Urothelium cell line (cell line): ENCODE measurements at places on chromosomes 1 and 21.

- DNase-seq: no peak
These were observed 22.1 kb downstream of the ZBTB17 start for GRCh38 chr1:15953791-15954241.

GRCh38 chr1:12026586-12026985 lies 7.3 kb downstream of the MIIP start:
- no peak for DNase-seq

GRCh38 chr1:39398278-39399021 lies 93.0 kb upstream of the BMP8A start:
- DNase-seq: peak; percentile 87

DNA sequence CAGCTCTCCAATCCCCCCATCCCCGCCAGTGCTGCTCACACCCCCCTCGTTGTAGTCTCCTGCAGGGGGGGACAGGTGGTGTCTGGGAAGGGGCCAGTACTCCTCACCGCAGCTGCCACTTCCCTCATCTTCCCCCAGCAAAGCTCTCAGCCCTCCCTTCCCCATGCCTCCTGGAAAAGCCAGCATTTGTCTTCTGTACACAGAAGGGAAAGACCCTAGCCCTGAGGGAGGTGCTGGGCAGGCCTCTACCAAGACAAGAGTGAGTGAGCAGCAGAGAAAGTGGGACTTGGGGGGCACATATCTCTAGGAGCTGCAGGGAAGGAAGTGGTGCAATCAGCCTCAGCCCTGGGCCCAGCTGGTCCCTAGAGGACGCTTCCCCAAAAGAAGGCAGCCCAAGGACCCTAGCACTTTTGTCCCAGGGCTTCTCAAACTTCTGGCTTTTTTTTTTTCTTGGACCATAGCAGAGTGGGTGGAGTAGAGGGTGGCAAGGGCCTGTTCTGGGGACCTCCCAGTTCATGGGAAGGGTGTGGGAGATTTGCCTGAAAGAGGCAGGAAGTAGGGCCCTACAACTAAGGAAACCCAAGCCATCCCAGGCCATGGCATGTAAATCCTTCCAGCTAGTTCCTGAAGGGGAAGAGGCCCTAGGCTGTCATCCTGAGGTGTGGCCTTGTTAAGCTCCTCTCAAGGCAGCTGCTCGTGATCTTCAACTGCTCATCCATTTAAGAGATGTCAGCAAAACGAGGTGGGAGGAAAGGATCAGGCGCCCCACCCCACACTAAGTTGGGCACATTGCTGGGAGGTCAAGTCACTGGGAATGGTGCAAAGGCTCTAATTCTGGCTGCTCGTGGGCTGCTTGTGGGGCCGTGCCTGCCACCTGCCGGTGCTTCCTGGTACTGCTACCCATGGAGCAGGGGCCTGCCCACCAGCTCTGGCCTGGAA lies 12.6 kb downstream of the ZC3H12A start:
- DNase-seq: peak; percentile 83

GRCh38 chr1:215860833-215861232 lies 293.7 kb downstream of the KCTD3 start:
- DNase-seq: no peak

DNA sequence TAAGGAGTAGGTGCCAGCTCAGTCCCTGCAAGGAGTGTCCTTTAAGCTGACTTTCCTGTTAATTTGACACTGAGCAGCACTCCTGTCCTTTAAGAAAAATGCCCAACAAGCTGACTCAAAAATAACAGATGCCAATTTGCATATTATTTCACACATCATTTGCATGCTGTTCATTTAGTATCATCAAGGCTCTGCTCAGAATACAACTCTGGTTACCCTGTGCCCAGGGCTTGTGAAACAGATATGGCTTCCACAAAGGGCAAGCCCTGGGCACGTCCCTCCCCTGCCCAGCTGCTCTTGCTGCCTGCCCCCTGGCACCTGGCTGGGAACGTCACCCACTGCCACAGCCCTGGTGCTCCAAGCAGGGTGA lies 10.3 kb downstream of the KCNN3 start:
- DNase-seq: no peak

DNA sequence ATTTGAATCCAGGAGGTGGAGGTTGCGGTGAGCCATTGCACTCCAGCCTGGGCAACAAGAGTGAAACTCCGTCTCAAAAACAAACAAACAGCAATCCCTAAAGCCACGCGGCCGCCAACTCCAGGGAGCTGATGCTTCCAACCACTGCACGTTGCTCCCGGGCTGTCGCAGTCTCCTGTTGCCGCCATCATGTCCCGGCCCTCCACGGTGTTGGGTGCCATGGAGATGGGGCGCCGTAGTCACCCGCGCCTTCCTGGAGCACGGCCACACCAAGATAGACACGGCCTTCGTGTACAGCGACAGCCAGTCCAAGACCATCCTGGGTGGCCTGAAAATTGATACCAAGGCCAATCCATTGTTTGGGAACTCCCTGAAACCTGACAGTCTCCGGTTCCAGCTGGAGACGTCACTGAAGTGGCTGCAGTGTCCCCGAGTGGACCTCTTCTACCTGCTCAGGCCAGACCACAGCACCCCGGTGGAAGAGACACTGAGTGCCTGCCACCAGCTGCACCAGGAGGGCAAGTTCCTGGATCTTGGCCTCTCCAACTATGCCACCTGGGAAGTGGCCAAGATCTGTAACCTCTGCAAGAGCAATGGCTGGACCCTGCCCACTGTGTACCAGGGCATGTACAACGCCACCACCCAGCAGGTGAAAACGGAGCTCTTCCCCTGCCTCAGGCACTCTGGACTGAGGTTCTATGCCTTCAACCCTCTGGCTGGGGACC lies 32.6 kb downstream of the SLC16A1 start:
- DNase-seq: no peak

GRCh38 chr1:44696789-44697345 lies 22.4 kb downstream of the ARMH1 start:
- no peak for DNase-seq

- peak; percentile 36 for DNase-seq
These were observed 7.5 kb upstream of the CYP4A11 start for GRCh38 chr1:46948629-46949416.

- DNase-seq: no peak
These were observed 465.7 kb downstream of the USP25 start for GRCh38 chr21:16195538-16195910.

DNA sequence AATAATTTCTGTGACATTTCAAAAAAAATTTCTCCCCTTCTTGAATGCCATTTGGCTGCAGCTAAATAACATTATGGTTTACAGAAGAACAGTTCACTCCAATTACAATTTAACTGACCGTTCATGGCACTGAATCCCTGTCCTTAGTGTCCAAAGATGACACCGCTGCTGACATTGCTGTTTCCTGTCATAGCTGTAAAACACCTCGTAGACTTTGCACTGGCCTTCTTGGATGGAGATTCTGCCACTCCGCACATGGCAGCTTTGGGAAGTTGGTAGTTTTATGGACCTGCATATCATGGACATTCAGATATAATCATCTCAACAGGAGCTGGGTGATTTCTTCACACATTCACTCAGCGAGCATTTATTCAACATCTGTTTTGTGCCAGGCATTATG lies 5.0 kb downstream of the ARMH1 start:
- no peak for DNase-seq

- no peak for DNase-seq
These were observed 66.1 kb downstream of the RGS18 start for GRCh38 chr1:192224396-192224795.

DNA sequence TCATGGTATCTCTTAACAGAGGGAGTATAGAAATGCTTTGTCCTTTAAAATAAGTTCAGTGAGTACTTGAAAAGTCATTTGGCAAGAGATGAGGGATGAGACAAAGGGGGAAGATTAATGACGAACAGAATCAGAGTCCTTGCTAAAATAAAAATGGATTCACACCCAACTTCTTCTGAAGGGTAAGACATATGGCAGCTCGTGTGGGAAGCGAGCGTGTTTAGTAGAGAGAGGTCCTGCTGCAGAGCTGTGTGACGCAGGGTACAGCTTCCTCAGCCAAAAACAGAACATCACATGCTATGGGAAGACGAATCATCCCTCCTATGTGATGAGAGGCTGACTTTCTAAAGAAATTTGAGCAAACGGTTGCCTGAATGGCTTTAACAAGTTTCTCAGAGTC lies 158.5 kb upstream of the LMO4 start:
- no peak for DNase-seq

GRCh38 chr1:221753828-221754188 lies 11.9 kb upstream of the DUSP10 start:
- DNase-seq: no peak

- no peak for DNase-seq
These were observed 110.3 kb downstream of the HUNK start for GRCh38 chr21:31983120-31983519.

DNA sequence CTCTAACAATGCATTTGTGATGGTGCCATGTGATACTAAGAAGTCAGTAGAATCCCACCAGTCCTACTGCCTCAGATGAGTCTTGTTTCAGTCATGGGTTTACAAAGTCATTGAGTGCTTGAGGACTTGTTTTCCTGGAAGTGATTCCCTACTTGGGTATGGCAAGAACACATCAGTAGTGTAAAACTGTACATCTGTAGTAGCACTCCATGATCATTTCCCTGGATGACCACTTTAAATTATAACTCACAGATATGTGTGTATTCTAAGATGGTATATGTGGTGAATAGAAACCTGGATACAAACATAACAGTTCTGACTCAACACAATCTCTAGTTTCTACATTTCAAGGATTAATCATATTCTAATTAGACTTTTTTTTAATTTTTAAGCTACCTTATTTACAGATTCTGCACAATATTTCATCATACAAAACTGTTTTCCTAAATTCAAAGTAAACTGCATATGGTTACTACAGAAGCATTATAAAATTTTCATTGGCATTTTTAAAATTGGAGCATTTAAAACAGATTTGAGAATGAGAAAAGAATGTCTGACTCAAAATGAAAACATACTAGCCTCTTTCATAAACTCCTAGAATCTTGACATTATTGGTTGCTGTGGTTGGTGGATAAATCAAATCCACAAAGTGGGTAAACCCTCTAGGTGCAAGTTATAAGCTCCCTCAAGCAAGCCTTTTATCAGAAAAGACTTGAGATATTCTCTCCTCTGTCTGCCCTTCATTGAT lies 6.8 kb upstream of the PSMG1 start:
- no peak for DNase-seq

DNA sequence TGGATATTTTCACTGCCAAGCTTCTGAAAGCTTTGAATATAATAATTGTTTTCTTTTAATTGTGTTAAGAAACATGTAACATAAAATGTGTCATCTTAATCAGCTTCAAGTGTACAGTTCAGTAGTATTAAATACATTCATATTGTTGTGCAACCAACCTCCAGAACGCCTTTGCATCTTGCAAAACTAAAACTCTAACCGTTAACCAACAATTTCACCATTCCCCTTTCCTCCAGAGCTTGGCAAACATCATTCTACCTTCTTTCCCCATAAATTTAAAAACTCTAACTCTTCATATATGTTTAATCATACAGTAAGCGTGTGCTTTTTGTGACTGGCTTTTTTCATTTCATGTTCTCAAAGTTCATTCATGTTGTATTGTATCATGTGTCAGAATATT lies 2.1 kb downstream of the MNDA start:
- no peak for DNase-seq

DNA sequence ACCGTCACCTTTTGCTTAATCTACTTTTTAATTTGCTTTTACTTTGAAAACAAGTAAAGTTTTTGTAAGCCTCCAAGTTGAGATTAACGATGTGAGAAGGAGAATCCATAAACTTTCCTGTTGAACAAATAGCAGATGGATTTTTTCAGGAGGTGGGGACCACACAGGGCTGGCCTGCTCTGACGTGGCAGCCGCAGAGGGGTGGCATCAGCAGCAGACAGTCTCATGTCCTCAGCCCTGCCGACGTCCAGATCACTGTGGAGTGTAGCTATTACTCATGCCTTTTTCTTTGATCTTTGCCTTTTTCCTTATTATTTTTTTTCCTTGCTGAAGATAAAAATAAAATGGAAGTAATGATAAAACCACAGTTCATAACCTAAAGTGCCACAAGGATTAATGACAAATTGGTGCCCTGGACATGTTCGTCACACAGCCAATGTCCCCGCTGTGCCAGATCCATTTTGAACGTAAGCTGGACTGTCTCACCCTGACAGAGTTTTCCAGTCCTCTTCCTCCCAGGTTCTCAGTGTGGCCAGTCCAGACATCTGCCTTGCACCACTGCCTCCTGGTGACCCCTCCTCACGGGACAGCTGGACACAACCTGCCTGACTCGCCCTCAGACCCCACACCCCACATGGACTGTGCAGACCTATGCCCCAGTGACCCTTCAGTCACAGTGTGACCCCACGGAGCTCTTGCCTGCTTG lies 15.4 kb upstream of the ZBTB21 start:
- DNase-seq: no peak

- peak; percentile 57 for DNase-seq
These were observed 12.6 kb downstream of the METTL13 start for GRCh38 chr1:171794085-171794484.

DNA sequence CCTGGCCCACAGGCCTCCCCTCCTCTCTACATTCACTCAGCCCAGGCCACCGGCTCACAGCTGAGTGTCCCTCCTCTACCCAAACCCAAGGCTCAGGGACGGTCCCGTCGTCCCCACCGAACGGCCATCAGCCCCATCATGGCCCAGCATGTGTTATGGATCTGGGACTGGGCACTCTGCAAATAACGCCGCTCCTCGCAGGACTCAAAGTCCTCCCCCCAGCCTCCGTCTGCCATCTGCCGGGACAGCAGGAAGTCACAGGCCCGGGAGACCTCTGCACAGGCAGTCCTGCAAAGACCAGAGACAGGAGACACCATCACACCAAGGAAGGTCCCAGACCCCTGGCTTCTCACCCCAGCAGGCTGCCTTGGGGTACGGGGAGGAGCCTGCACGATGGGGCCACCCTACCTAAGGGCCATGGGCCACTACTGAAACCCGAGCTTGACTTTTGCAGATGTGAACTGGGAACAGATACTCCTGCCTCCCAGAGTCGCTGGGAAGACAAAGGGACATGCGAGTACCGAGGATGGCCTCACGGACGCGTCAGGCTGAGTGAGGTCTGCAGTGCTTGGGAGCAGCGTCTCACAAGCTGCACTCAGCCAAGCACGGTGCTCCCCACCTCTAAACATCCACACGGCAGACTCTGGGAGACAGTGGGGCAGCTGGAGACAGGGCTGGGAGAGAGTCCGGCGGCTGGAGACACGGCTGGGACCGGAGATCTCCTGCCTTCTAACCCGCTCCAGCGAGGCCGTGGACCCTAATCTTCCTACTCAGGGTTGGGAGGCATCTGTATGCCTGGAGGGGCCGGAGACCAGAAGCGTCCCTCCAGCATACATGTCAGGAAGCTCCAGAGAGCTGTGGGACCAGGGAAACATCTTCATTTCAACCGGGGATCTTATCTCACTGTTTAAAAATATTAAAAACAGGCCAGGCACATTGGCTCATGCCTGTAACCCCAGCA lies 10.4 kb upstream of the SPATC1L start:
- no peak for DNase-seq

DNA sequence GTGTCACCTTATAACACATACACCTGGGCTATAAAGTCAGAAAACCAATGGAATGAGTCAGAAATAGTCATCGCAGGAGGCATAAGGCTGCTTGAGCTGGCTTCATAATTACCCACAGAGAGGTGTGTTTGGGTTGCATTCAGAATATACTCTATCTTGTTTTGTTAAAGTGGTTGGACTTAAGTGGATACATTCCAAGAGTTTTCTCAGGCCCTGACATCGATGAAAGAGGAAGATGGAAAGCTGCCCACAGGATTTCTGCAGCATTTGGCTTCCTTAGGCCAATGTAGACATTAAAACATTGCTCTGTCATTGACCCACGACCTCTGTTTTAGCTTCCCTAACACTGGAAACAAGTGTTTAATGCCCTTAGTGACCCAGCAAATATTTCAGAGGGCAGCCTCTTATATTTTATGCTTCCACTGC lies 18.6 kb upstream of the BCL10 start:
- DNase-seq: peak; percentile 58

GRCh38 chr1:180505732-180506335 lies 3.5 kb upstream of the ACBD6 start:
- DNase-seq: no peak

- DNase-seq: no peak
These were observed 60.5 kb downstream of the SYT2 start for GRCh38 chr1:202649553-202650392.
